ENCODE measurements at places on chromosomes 6 and 20.

DNA sequence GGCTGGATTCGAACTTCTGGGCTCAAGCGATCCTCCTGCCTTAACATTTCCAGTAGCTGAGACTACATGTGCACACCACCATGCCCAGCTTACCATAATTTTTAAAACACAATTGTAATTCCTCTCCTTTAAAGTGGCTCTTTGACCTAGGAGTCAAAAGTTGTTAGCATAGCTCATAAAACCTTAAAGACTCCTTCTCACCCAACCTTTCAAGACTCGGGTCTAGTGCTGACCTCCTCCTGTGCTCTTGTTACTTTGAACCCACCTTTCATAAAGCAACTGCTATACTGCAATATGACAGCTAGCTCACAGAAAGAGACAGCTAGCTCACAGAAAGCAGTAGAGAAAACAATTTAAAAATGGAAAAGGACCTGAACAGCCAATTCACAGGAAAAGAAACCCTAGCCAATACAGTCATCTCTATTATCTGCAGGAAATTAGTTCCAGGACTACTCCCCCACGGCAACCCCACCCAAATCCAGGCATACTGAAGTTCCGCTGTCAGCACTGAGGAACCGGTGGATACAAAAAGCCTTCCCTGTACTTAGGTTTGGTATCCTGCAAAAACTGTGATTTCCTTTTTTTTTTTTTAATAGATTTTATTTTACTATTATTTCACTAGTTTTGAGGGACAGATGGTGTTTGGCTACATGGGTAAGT, 20.3 kb downstream of the SSR1 start:
- DNase-seq = no peak

- no peak for DNase-seq
These were observed 120.1 kb upstream of the RIMS1 start for GRCh38 chr6:71766146-71766760.

GRCh38 chr6:43671011-43671800, 16.4 kb downstream of the MRPS18A start:
- no peak for DNase-seq

GRCh38 chr6:136655239-136656014, 105.2 kb upstream of the MAP7 start:
- no peak for DNase-seq
